ENCODE measurements at places on chromosomes 3 and 15.

DNA sequence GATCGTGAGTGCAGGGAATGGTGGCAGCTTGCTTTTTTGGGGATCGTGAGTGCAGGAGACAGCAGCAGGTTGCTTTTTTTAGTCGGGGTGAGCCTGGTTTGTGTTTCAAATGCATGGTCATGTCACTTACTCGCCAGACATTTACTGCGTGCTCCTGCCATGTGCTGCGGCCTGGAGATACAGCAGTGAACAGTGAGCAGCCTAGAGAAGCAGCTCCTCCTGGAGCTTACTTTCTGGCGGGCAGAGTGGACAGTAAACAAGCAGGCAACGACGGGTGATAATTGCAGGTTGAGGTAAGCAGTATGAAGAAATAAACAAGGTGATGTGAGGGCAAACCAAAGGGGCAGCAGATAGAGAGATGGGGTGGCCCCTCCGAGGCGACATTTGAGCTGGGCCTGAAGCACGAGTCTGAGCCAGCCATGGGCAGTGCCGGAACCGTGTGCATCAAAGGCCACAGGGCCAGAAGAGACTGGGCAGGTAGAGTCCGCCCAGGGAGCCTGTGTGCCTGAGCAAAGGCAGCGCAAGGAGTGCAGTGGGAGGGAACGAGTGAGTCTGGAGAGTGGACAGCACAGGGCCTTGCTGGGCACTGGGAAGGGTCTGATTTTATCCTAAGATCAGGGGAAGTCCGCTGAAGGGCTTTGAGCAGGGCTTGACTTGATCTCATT is 57.3 kb upstream of the RASA2 start:
- DNase-seq = no peak

GRCh38 chr3:8975081-8976020 is 12.1 kb upstream of the RAD18 start:
- no peak for DNase-seq

GRCh38 chr3:59595830-59596229 is 546.0 kb upstream of the CFAP20DC start:
- DNase-seq = no peak

GRCh38 chr3:29991198-29991597 is 615.2 kb upstream of the TGFBR2 start:
- DNase-seq = no peak

DNA sequence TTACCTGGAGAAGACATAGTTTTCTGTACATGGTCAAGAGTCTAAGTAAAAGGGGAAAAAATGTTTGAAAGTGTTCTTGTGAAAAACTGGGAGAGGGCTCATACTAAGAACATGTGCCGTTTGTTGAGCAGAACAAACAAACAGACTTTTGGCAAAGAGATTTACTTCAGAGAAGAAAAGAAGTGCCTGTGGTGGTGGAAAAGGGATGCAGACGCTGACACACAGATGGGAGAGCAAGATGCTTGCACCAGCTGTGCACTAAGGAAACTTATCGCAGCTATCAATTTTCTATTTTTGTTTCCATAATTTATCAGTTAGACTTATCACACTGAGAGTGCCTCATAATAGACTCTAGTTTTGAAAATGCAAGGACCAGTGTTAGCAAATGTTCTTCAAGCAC is 259.6 kb upstream of the PDZRN3 start:
- DNase-seq = no peak

Data from CD4-positive, alpha-beta T cell treated with Interleukin-2 at 100 ng/mL for 4 hours (primary cell).